Hepatocyte (in vitro differentiated cells): ENCODE measurements at places on chromosomes 5 and 9.

DNA sequence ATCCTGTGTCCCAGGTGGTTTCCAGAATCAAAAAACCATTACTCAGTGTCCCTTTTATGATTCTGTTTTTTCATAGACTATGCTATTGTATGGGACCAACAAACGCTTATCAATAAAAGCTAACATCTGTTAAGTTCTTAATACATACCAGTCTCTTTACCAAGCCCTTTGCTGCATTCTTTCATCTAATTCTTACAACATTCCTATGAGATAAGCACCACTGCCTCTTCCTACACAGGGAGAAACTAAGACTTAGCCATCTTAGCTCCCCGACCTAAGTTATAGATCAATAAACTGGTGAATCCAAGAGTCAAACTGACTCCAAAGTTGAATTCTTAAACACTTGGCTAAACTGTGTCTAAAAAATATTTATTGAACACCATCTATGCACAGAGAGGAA, 26.6 kb downstream of the DRD1 start:
- no peak overlapping the region for H3K4me3 ChIP-seq
- no peak for DNase-seq
- no peak overlapping the region for H3K27ac ChIP-seq
- H3K4me1 ChIP-seq, result no peaks in the 10 kb centered on the region
- no peaks in the 10 kb centered on the region for H3K27me3 ChIP-seq

DNA sequence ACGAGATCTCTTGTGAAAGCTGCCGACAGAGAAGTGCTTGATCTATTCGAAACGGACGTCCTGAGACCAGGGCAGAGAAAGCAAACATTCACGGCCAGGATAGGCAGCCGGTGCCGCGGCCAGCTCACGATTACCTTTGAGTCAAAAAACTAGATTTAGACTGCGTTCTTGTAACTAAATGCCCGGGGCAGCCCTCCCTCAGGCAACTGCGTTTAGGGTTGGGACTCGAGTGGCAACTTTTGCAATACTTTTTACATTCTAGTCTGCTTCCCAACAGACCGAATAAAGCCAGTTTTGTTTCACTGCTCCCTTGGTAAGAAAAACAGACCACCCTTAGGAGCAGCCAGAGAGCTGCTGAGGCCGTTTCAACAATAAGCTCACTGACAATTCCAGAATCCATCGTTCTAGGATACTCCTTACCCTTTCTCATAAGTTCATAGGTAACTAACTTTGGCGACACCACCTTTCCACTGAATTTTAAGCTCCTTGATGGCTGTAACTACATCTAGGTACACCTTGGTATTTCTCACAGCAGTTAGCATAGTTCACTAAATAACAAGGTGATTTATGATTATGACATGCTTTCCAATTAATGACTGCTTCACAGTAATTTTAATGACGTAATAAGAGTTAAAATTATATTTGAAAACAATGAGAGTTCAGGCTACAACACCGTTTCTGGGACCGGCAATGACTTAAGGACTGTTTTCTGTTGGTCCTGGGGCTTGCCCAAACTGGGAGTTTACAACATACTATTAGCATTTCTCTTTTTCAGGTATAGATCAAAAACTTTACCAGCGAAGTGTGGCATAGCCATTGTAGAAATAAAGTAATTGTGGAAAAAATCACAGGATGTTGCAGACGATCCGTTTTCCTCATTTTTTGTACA, 899 bp upstream of the RAPGEF6 start:
- H3K4me3 ChIP-seq, result peak overlapping the region; percentile 41
- H3K27me3 ChIP-seq, result no peaks in the 10 kb centered on the region
- H3K27ac ChIP-seq, result peak overlapping the region; percentile 98

GRCh38 chr5:6261668-6262067, 116.7 kb downstream of the MED10 start:
- no peaks in the 10 kb centered on the region for H3K27me3 ChIP-seq
- no peak for DNase-seq
- no peaks in the 10 kb centered on the region for H3K4me1 ChIP-seq
- H3K36me3 ChIP-seq, result no peaks in the 10 kb centered on the region
- no peak overlapping the region for H3K27ac ChIP-seq

GRCh38 chr5:116212225-116212624, 127.4 kb downstream of the COMMD10 start:
- H3K27me3 ChIP-seq, result no peaks in the 10 kb centered on the region
- no peaks in the 10 kb centered on the region for H3K36me3 ChIP-seq
- no peak overlapping the region for H3K4me3 ChIP-seq
- H3K4me1 ChIP-seq, result no peaks in the 10 kb centered on the region
- H3K27ac ChIP-seq, result no peak overlapping the region

DNA sequence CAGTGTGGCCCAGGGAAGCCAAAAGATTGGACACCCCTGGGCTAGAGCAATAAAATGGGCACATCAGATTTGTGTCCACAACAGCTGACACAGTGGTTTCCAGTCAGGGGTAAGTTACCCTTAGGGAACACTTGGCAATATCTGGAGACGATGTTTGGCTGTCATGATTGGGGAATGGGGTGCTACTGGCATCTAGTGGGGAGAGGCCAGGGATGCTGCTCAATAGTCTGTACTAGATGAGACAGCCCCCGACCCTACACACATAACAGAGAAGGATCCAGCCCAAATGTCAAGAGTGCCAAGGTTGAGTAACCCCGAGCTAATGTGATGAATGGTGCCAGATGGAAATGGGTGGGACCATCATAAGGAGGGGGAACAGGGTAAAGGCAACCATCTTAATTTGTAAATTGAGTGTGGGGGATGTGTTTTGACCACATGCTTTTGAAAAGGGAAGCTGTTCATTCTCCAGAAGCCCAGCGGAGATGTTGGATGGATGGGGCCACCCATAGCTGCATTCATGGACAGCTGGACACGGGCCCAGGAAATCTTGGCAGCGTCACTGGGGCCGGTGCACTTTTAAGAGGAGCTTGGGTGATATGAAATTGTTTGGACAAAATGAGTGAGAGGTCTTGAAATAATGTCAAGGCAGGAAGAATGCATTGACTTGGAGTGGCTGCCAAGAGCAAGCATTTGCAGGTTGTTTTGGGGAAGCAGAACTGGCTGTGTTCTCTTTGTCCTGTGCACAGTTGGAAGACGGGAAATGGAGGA, 33.4 kb downstream of the SYK start:
- no peak overlapping the region for H3K27ac ChIP-seq
- H3K4me1 ChIP-seq, result no peaks in the 10 kb centered on the region
- no peak overlapping the region for H3K4me3 ChIP-seq
- no peak for DNase-seq
- H3K36me3 ChIP-seq, result no peaks in the 10 kb centered on the region

- H3K4me3 ChIP-seq, result no peak overlapping the region
- H3K27ac ChIP-seq, result no peak overlapping the region
- no peaks in the 10 kb centered on the region for H3K27me3 ChIP-seq
- DNase-seq, result no peak
Observed at GRCh38 chr9:78930281-78930680, 633.4 kb downstream of the PSAT1 start.

- H3K4me3 ChIP-seq, result no peak overlapping the region
- H3K4me1 ChIP-seq, result peaks cover 9% of the 10 kb centered on the region
- DNase-seq, result peak; percentile 34
- no peaks in the 10 kb centered on the region for H3K27me3 ChIP-seq
- no peak overlapping the region for H3K27ac ChIP-seq
- no peaks in the 10 kb centered on the region for H3K36me3 ChIP-seq
Observed at GRCh38 chr9:5892456-5893133, 1.9 kb downstream of the MLANA start.

GRCh38 chr9:129945314-129945713, 97.7 kb downstream of the FNBP1 start:
- H3K27me3 ChIP-seq, result no peaks in the 10 kb centered on the region
- H3K27ac ChIP-seq, result peak overlapping the region; percentile 12
- no peaks in the 10 kb centered on the region for H3K36me3 ChIP-seq
- DNase-seq, result no peak
- no peak overlapping the region for H3K4me3 ChIP-seq

DNA sequence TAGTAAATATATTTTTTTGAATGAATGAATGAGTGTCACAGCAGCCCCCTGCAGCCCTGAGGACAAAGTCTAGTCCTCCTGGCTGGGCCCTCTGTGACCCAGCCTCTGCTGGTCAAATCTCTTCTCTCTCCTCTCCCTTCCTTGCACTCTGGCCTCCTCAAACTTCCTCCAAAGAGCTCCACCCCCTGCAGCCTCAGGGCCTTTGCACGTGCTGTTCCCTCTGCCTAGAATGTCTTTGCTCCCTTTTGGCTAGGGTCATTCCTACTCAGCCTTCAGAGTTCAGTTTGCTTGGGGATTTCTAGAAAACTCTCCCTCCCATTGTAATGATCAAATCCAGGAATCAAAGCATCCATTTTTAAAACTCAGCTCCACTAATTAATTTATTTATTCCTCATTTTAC, 13.0 kb downstream of the SH2D3C start:
- H3K4me3 ChIP-seq, result no peak overlapping the region
- H3K36me3 ChIP-seq, result no peaks in the 10 kb centered on the region
- H3K4me1 ChIP-seq, result peaks cover 12% of the 10 kb centered on the region
- no peak overlapping the region for H3K27ac ChIP-seq

GRCh38 chr5:135605221-135605620, 26.4 kb upstream of the CXCL14 start:
- H3K4me3 ChIP-seq, result no peak overlapping the region
- H3K27me3 ChIP-seq, result no peaks in the 10 kb centered on the region
- DNase-seq, result no peak
- H3K27ac ChIP-seq, result no peak overlapping the region
- H3K4me1 ChIP-seq, result peaks cover 9% of the 10 kb centered on the region
- H3K36me3 ChIP-seq, result no peaks in the 10 kb centered on the region

DNA sequence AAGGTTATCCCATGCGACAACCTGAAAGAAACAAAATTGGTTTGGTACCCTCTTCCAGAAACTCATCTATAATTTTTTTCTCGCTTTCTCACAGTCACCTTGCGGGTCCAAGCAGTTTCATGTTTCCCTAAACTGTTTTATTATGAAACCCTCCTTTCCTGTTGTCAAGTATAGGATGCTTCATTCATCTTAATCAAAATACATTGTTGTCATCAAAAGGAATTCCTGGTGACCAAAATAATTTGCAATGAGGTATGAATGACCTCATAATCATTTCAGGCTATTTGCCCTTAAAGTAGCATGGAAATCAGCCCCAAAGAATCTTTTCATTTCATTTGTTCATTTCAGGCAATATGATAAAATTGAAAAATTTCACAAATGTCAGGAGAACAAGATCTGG, 503.0 kb downstream of the SPATA31D1 start:
- no peaks in the 10 kb centered on the region for H3K36me3 ChIP-seq
- no peak for DNase-seq
- H3K27ac ChIP-seq, result no peak overlapping the region
- no peaks in the 10 kb centered on the region for H3K27me3 ChIP-seq

DNA sequence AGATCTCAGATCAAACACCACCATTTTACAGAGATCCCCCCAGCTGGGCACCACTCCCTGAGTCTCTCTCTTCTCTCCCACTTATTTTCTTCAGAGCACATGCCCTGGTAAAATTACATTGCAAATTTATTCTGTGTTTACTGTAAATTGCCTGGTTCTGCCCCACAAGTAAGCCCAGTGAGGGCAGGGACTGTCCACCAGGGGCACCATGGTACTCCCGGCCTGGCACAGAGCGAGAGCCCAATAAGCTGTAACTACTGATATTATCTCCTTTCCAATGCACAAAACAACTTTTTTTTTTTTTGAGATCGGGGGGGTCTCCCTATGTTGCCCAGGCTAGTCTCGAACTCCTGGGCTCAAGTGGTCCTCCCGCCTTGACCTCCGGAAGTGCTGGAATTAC, 123.0 kb downstream of the PAX5 start:
- peaks cover 24% of the 10 kb centered on the region for H3K27me3 ChIP-seq
- DNase-seq, result no peak
- no peak overlapping the region for H3K4me3 ChIP-seq
- no peaks in the 10 kb centered on the region for H3K36me3 ChIP-seq
- no peak overlapping the region for H3K27ac ChIP-seq

DNA sequence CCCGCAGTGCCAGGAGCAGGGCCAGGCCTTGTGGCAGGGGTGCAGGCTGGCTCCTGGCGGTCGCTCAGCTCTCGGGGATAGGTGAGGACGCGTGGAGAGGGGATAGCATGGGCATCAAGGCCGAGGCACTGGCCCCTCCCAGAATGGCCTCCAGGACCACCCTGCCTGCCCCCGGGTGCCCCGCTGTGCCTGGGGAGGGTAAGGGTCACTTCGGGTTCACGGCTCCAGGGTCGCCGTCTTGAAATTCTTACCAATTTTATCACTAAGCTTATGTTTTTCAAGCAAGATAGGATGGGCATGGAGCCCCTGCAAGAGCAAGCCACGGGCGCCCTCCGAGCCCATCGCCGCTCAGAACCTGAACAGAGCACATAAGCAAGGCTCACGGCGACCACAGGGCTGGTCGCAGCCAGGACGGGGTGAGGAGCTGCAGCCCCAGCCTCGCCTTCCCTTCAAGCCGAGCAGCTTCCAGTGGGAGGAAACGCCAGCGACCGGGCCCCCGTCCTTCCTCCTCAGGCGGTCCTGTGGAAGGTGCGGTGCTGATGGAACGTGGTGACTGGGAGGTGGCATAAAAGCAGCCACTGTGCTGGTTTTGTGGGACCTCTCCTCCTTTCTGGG, 14.2 kb upstream of the CLPTM1L start:
- peaks cover 30% of the 10 kb centered on the region for H3K27me3 ChIP-seq
- H3K27ac ChIP-seq, result no peak overlapping the region
- no peak overlapping the region for H3K4me3 ChIP-seq
- no peaks in the 10 kb centered on the region for H3K36me3 ChIP-seq
- DNase-seq, result no peak

- no peaks in the 10 kb centered on the region for H3K4me1 ChIP-seq
- no peaks in the 10 kb centered on the region for H3K27me3 ChIP-seq
- no peaks in the 10 kb centered on the region for H3K36me3 ChIP-seq
- H3K27ac ChIP-seq, result peak overlapping the region; percentile 59
Observed at GRCh38 chr9:9913276-9913832, 699.4 kb downstream of the PTPRD start.

GRCh38 chr9:131027872-131028179, 18.9 kb downstream of the LAMC3 start:
- H3K36me3 ChIP-seq, result no peaks in the 10 kb centered on the region
- H3K4me3 ChIP-seq, result no peak overlapping the region
- H3K4me1 ChIP-seq, result no peaks in the 10 kb centered on the region
- H3K27me3 ChIP-seq, result no peaks in the 10 kb centered on the region

DNA sequence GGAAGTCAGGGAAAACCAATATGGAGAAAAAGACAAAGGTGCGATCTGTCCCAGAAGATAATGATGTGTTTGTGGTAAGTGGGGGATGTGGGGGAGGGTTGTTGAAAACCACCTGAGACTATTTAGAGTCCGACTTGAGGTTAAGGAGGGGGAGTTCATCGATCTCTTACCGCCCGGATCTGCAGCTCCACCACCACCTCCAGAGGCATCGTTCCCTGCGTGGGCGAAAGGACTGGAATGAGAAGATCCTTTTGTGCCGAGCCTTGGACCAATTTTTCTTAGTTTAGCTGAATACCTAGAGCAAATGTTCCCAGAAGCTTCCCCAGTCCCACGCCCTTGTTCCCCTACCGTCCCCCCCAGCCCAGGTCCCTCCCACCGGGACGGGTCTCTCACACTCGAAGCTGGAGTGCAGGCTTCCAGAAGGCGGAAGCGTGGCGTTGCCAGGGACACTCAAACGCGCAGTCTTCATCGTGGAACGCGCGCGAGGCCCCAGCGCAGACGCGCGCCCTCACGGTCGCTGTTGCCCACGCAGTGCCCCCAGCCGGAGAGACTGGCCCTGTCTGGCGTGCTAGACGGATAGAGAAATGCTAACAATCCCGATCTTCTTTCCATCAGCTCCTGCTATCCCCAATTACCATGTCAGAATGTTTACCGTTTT, at the start of gene SPATA6L:
Gene SPATA6L (minus strand): TSS at position 439 of the 658 bp plus-strand sequence. CDS start 230 bp downstream, at position 209.
- H3K36me3 ChIP-seq, result no peaks in the 10 kb centered on the region
- H3K4me1 ChIP-seq, result peaks cover 30% of the 10 kb centered on the region
- peak; percentile 83 for DNase-seq
- H3K4me3 ChIP-seq, result peak within 1 kb of the TSS; percentile 40
- H3K27me3 ChIP-seq, result no peaks in the 10 kb centered on the region
- H3K27ac ChIP-seq, result peak within 1 kb of the TSS; percentile 76

GRCh38 chr9:134748591-134748990, 107.0 kb downstream of the COL5A1 start:
- H3K4me3 ChIP-seq, result no peak overlapping the region
- no peak for DNase-seq
- no peaks in the 10 kb centered on the region for H3K4me1 ChIP-seq
- H3K36me3 ChIP-seq, result no peaks in the 10 kb centered on the region
